Neural progenitor cell (in vitro differentiated cells): ENCODE measurements at places on chromosomes 7 and 10. TPM values are rescaled to one million over a fixed set of nuclear protein-coding genes. Genes with fewer than 3 reads are reported as not detected.

IFIT1 gene
- total RNA-seq, result 12.4 and 13.2 TPM in 2 replicates

HOXA10 gene
- total RNA-seq, result not detected in 2 replicates

C10orf143 gene
- 1.1 and 1.6 TPM in 2 replicates for total RNA-seq

GPR22 gene
- not detected in 2 replicates for total RNA-seq

TDRD1 gene
- 0.04 TPM in 1 of 2 replicates, not detected in the other for total RNA-seq

CHST3 gene
- total RNA-seq, result 9.1 and 11.9 TPM in 2 replicates

SPDYE9 gene
- not detected in 2 replicates for total RNA-seq

DNA2 gene
- total RNA-seq, result 51.6 and 85.4 TPM in 2 replicates

DNA sequence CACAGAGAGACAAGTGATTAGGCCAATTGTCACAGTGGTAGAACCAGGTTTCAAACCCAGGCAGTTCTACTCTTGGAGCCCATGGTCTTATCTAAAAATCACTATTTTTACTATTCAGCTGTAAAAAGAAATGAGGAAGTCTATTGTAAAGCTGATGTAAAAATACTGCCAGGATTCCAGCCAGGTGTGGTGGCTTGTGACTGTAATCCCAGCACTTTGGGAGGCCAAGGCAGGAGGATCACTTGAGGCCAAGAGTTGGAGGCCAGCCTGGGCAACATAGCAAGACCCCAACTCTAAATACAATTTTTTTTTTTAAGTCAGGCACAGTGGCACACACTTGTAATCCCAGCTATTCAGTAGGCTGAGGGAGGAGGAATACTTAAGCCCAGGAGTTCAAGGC, 40.4 kb downstream of the HIP1 start:
- DNase-seq, result no peak

GRCh38 chr7:131097662-131098376, 229.9 kb upstream of the MKLN1 start:
- DNase-seq, result no peak

DNA sequence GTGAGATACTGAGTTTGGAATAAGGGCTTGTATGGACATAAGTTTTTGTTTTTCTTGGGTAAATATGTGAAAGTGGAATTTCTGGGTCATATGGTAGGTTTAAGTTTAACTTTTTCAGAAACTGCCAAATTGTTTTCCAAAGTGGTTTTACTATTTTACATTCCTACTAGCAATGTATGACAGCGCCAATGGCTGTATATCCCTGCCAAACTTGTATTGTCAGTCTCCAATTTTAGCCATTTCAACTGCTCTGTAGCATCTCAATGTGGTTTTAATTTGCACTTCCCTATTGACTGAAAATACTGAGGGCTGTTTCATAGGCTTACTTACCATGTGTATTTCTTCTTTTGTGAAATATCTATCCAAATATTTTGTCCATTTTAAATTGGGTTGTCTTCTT, 90.5 kb upstream of the ZNF32 start:
- no peak for DNase-seq

- no peak for DNase-seq
Measured at GRCh38 chr10:127854769-127855590, 37.8 kb downstream of the CLRN3 start.

DNA sequence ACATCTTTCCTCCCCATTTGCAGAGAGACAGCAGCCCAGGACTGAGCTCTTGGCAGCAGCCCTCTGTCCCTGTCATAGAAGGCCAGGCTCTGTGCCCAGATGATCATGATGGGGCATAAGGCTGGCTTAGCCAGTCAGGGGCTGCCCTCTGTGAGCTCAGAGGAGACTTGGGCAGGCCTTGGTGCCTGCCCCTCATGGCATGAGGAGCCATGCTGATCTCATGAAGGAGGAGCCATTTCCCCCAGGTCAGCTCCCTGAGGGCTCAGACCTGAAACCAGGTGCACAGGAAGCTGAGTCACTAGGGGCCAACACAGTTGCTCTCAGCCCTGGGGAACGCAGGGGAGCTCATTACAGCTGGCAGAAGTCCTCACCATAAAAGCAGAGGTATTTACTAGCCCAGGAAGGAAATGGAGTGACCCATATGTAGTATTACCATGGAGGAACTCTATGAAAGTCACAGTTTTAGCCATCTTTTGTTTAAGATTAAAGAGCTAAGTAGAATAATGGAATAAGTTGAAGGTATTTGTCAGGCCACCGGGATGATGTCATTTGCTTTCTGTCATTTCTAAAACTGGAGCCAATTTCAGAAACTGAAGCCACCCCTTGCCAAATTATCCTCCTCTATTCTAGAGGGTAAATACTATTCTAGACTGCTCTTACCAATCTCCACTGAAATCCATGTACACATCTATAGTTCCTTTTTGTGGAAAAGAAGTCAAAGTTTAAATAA, 362.4 kb upstream of the ZNF32 start:
- no peak for DNase-seq

GRCh38 chr10:23150091-23150490, 42.0 kb upstream of the PTF1A start:
- no peak for DNase-seq

- DNase-seq, result peak; percentile 39
Measured at GRCh38 chr7:26853788-26854393, 10.5 kb downstream of the SKAP2 start.

GRCh38 chr7:111642373-111642772, 80.1 kb upstream of the IMMP2L start:
- DNase-seq, result no peak

- no peak for DNase-seq
Measured at GRCh38 chr10:30784524-30784896, 155.0 kb upstream of the LYZL2 start.

GRCh38 chr10:56991591-56992069, 630.6 kb upstream of the ZWINT start:
- no peak for DNase-seq

DNA sequence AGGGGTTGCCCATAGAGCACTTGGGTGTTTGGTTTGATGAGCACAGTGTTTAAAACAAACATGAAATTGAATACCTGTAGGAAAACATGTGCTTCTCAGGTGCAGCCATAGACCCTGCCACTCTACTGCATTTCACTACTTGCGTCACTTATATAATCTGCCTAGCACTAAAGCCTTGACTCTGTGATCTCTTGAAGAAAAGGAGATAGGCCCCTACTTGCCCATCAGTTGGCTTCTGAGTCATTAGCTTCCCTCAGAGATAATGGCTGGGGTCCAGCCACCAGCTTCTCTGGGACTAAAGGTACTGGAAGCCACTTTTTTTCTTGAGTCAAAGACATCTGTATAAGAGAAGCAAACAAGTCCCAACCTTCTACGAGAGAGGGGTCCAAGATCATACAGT, 45.9 kb upstream of the BTRC start:
- no peak for DNase-seq

- no peak for DNase-seq
Measured at GRCh38 chr10:62992145-62992721, 140.9 kb upstream of the NRBF2 start.

DNA sequence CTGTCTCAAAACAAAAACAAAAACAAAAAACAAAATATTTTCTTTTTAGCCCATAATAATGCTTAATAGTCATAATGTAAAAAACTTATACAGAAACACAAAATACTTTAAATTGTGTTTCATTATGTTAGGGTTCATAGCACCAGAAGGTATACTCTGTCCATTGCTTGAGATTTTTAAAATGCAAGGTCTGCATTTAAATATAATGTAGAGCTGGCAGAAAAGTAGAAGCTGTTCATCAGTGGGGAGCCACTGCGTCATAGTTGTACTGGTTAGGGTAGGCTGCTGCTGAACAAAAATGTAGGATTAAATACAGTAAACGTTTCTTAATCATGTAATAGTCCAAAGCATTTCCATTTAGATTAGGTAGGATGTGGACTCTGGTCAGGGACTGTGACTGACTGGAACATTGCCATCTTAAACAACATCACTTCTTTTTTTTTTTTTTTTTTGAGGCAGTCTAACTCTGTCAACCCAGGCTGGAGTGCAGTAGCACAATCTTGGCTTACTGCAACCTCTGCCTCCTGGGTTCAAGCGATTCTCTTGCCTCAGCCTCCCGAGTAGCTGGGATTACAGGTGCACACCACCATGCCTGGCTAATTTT, 85.2 kb downstream of the ANKIB1 start:
- DNase-seq, result no peak

GRCh38 chr7:77368974-77369373, 47.2 kb downstream of the GSAP start:
- DNase-seq, result no peak

DNA sequence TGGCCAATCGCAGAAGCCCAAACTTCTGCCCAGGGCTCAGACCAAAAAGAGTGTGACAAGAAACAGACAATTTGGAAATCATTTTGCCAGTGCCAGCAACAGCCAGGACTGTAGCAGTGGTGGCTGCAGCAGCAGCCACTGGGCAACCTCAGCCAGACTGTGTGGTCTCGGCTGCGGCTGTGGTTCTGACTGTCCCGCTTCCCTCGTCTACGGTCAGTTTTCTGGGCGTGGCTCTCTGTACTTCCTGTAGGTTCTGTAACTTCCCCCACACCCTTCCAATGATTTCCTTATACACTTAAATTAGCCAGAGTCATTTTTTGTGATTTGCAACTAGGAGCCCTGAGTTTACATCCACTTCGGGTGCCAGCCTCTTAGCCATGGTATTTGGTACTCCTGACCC, 39.9 kb downstream of the CYTH3 start:
- DNase-seq, result no peak

DNA sequence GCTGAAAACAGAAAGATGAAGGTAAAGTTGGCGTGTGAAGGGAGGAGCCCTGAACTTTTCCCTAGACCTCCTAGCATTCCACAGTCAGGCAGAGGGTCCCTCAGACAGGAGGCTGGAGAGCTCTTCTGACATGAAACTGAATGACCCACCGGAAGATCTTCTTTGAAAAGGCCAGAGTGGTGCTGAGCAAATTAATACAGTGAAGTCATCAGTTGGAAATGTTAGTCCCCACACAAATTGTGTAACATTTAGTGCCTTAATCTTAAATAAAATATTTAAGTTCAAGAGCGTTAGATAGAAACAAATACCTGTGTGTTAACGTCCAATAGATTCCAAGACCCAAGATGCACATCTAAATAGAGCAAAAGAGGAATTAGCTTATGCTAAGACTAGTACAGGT, 49.0 kb upstream of the WNT16 start:
- no peak for DNase-seq

DNA sequence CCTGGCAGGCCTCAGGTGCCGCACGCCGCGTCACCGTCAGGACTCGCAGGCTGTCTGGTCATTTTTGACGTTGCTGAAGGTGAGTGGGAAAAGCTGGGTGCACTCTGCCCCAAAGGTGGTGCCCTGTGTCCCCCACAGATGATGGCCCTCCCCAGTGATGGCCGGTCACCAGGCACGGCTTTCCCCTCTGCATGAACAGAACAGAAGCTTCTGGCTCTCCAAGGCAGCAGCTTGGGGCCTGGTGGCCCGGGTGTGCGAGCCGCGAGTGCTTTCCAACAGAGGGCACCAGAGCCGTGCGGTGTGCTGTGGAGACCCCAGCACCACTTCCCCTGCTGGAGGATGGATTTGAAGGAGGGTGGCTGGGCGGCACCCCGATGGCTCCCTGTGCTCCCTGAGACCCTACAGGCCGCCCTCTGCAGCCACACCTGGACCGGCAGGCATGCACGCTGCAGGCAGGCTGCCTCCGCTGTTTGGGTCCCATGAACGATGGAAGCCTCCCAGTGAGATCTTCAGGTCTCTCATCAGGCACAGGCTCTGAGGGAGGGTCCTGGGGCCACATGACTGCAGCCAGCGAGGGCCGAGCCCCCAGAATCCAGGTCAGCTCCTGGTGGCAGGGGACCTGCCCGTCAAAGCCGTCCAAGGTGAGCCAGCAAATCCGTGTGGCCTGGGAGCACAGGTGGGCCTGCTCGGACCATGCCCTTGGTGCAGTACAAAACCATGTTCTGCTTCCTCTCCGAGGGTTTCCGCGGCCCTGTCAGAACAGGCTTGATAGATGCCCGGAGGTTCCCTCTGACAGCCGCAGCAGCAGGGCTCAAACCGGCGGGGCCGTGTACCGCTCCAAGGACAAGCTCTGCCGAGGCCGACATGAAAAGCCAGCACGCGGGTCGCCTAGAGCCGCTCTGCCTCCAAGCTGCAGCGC, 195.4 kb downstream of the EBF3 start:
- peak; percentile 72 for DNase-seq

DNA sequence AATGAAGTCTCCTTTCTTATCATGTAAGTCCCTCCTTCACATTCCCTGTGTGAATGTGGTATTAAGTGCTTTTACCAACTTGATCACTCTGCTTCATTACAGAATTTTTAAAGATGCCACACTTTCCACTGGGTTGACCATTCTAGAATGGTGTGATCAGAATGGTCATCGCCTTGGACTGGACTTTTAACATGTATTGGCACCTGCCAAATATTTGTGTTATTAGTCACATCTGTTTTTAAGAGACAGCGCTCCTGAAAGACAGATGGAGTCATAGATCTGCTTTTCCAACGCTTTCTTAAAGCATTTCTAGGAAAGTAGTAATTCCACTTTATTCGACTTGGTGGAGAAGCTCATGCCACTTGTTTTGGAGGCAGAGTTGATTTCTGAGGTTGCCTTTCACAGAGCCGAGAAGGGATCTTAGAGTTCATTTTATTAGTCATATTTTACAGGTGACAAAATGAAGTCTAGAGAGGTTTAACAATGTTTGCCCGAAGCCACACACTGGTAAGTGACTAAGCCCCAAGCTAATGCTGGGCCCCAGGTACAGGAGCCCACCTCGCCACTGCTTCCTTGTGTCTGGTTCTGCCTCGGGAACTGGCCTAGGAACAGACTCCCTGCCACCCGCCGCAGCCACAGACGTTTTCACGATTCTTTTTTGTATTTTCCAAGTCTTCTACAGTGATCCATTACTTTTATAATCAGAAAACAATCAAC, 10.4 kb upstream of the BAMBI start:
- DNase-seq, result no peak
